Fibroblast of the conjunctiva (primary cell): ENCODE measurements at places on chromosomes 1 and 21.

- no peak for DNase-seq
Measured at GRCh38 chr21:42233067-42233961, 14.4 kb downstream of the ABCG1 start.

DNA sequence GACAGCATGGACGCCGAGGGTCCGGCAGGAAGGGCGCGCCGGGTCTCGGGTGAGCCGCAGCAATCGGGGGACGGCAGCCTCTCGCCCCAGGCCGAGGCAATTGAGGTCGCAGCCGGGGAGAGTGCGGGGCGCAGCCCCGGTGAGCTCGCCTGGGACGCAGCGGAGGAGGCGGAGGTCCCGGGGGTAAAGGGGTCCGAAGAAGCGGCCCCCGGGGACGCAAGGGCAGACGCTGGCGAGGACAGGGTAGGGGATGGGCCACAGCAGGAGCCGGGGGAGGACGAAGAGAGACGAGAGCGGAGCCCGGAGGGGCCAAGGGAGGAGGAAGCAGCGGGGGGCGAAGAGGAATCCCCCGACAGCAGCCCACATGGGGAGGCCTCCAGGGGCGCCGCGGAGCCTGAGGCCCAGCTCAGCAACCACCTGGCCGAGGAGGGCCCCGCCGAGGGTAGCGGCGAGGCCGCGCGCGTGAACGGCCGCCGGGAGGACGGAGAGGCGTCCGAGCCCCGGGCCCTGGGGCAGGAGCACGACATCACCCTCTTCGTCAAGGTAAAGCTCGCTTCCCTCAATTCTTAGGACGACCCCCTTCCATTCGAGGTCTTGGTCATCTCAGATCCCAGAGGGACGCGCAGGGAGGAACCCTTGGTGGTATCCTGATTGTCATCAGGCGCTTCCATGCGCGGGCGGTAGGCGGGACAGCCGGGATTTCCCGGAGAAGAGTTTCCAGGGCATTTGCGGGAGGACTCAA, 1.6 kb downstream of the CLIC6 start:
- DNase-seq = no peak

GRCh38 chr1:76337542-76338219, 263.1 kb downstream of the ST6GALNAC3 start:
- DNase-seq = no peak

DNA sequence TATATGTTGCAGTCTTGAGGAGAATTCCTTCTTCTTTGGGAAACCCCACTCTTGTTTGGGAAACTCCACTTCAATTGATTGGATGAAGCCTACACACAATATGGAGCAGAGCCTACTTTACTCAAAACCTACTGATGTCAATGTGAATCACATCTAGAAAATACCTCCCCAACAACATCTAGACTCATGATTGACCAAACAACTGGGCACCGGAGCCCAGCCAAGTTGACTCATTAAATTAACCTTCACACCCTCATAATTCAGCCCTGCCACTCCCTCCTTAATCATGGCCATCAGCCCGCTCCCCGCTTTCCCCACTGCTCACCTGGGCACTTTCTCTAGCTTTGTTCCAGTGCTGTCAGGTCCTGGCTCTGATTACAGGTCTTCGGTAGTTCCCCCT, 208.1 kb upstream of the MAP1LC3C start:
- DNase-seq = no peak

- DNase-seq = no peak
Measured at GRCh38 chr1:84199257-84199656, 55.2 kb downstream of the PRKACB start.

- no peak for DNase-seq
Measured at GRCh38 chr1:87330885-87331364, 2.2 kb downstream of the LMO4 start.

DNA sequence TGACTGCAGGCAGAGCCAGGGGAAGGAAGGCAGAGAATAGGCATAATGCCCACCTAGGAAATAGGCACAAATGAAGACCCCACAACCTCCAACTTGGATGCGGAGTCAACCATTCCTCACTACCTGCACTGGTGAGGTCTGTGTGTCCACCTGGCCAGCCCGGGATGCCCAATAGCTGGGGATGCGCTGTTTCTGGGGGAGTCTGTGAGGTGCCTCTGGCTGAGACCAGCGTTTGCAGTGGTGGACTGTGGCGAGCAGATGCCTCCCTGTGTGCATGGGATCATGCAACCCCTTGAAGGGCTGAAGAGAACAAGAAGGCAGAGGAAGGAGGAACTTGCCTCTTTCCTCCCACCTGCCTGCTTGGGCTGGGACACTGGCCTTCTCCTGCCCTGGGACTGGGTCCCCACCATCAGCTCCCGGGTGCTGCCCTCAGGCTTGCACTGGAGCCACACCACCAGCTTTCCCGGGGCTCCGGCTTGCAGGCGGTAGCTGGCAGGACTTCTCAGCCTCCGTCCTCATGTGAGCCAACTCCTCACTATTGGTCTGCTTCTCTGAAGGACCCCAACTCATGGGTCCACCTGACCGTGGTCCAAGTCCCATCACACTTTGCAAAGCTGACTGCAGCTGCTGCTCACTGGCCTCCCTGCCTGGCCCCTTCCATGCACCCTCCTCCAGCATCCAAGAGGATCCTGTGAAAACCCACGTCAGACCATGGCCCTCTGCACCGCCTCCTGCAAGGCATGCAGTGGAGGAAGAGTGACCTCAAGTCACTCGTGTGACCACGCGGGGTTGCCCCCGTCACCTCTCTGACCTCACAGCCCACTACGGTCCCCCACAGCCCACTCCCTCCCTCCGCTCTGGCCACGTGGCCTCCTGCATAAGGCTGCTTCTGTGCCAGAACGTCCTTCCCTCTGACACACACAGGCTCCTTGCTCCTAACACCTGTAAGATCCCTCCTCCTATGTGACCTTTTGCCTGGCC, 2.7 kb upstream of the PDE9A start:
- DNase-seq = no peak

DNA sequence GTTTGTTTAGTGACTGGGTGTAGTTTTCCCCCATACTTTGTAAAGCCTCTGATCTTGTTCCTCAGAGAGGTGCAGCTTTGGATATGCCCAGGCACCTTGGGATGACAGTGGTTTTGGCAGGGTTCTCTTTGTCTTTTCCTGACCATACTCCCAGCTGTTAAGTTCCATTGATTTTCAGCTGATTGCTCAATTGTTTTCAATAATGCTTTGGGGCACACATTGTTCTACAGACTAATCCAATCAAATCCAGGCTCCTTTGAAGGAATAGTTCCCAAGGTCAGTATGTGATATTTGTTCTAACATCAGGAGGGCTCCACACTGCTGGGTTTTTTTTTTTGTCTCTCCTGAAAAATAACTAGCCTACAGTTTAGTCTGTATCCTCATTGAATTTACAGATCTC, 24.8 kb downstream of the PPP2R5A start:
- no peak for DNase-seq

GRCh38 chr1:201505503-201505890, 1.4 kb downstream of the CSRP1 start:
- DNase-seq = no peak

DNA sequence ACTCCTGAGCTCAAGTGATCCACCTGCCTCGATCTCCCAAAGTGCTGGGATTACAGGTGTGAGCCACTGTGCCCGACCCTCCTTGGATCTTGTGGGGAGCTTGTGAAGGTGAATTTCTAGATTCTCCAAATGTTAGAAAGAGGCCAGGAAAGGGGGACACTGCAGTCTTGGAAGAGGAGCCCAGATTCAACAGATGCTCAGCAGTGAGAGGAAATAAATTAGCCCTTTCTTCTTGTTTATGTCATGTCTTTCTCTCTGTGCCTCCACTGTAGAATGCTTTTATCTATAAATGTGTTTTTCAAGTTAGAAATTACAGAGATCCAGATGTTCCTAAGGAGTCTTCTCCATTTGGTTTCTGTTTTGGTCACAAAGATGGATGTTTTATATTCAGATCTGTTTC, 346.6 kb upstream of the KAZN start:
- no peak for DNase-seq

GRCh38 chr1:39684313-39684664, 6.9 kb downstream of the HPCAL4 start:
- DNase-seq = no peak

- no peak for DNase-seq
Measured at GRCh38 chr1:213399695-213400094, 348.7 kb downstream of the RPS6KC1 start.

DNA sequence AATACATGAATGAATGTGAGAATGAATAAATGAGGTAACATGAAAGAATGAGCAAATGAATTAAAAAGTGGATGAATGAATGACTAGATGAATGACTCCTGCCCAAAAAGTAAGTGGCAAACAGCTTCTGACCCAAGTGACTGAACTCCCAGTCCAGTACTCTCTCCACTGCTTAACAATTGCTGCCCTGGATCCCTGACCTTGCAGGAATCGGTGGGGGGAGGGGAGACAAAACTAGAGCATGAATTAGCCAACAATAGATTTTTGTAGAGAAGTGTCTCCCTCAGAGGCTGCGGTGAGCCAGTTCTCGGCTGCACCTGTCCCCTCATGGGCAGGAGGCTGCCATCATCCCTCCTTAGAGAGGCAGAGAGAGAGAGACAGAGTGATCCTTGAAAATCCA, 5.9 kb upstream of the GRIK3 start:
- no peak for DNase-seq

- DNase-seq = no peak
Measured at GRCh38 chr1:43802356-43802980, 95.1 kb downstream of the ST3GAL3 start.

DNA sequence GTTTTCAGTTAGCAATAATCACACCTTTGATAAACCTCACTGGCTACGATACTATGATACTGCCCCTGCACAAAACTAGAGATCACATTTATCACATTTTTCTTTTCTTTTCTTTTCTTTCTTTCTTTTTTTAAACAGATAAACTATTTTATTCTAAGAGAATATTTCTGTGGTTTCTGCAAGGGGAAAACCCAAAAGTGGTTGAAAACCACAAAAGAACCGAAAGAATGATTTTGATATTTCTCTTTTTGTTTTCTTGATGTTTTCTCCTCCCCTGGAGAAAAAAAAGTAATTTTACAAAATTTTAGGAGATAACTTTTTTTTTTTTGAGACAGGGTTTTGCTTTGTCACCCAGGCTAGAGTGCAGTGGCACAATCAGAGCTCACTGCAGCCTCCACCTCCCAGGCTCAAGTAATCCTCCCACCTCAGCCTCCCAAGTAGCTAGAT, 18.4 kb upstream of the FRRS1 start:
- no peak for DNase-seq

DNA sequence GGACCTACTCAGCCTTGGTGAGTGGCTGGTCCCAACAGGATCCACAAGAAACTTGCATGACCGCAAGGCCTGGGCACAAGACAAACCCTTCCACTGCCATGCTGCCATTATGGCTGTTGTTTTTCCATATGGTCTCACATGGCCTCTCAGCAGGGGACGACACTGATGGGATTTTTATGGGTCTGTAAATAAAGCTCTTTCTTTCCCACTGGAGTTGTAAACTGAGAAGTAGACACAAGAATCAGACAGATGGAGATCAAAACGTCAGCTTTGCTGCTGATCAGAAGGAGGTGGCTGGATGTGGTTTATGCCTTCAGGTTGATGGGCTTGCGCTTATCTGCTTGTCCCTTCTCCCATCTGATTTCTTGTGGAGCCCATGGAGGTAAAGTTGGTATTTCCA, 138.1 kb upstream of the KCNJ6 start:
- no peak for DNase-seq

- no peak for DNase-seq
Measured at GRCh38 chr1:244862354-244862698, 2.0 kb downstream of the HNRNPU start.

DNA sequence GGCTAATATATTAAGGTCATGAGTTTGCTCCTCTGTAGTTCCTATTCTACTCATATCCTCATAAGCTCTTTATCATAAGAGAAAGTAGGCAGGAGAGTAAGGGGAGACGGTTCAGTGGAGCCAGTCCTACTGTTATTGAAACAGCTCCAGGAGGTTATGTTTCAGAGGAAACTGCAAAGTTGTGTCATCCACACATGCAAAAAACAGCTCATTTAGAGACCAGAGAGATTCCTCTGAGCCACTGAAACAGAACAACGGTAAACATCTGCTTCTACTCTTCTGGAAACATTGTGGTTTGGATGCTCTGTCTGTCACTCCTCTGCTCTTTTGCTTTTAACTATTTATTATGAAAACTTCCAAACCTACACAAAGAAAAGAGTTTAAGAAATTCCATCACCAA, 66.3 kb upstream of the PPP2R5A start:
- peak; percentile 51 for DNase-seq

DNA sequence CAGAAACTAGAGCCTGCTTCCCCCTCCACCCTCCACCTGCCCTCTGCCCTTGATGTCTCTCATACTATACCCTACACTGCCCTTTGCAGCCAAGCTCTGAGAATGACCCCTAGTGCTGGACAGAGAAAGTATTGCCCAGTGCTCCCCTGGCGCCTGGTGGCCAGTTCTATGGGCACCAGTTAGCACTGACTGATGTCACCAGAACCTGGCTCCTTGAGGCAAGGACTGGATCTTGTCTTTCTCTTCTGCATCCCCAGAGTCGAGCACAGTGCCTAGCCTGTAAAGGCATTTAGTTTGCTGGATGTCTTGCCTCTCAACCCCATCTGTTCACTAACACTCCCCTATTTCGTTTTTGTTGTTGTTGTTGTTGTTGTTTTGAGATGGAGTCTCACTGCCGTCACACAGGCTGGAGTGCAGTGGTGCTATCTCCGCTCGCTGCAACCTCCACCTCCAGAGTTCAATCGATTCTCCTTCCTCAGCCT, 5.9 kb downstream of the PHLDA3 start:
- no peak for DNase-seq

- DNase-seq = no peak
Measured at GRCh38 chr1:19981507-19982312, 2.3 kb upstream of the PLA2G2A start.

GRCh38 chr1:232617237-232617636, 12.7 kb downstream of the SIPA1L2 start:
- DNase-seq = no peak

- no peak for DNase-seq
Measured at GRCh38 chr1:11391886-11392285, 87.1 kb upstream of the DISP3 start.

DNA sequence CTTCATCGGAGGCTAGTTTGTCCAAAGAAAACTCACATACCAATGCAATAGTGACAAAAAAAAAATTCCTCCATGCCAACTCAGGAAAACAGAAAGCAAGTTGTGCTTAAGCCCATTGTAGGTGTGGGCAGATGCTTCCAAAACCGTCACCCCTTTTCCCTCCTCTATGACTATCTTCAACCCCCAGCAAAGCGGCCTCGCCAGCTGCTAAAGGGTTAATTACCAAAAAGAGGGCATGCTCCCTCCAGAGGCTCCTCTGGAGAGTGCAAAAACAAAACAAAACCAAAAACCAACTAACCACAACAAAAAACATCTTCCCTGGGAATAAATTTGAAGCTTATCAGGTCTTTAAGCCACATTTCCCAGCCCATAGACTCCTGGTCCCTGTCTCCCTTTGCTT, 1.2 kb downstream of the LMOD1 start:
- no peak for DNase-seq

DNA sequence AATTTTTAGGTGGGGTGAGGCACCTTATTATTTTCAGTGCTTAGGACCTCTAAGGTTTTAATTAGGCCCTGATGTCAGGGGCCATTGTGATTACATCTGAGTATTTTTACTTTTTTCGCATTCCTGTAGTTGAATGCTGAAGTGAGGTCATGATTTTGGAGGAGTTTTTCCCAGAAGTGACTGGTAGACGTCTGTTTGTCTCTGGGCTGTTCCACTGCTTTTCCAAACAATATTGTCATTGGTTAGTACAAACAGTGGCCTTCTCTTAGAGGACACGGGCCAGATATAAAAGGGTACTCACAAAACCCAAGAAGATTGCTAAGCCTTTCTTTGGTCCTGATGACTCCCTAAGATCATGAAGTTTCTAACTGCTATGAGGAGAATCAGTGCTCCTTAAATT, 7.6 kb upstream of the RASAL2 start:
- no peak for DNase-seq
